GM23248 (cell line): ENCODE measurements at places on chromosomes 11 and 22. TPM values are rescaled to one million over a fixed set of nuclear protein-coding genes. Genes with fewer than 3 reads are reported as not detected.

Gene DYNC2H1
- 7.0 and 9.3 TPM in 2 replicates for polyA plus RNA-seq

GRCh38 chr11:79156031-79156430 is 284.8 kb downstream of the TENM4 start:
- H3K36me3 ChIP-seq, result no peaks in the 10 kb centered on the region
- H3K4me1 ChIP-seq, result no peaks in the 10 kb centered on the region
- H3K27ac ChIP-seq, result no peak overlapping the region
- H3K27me3 ChIP-seq, result no peaks in the 10 kb centered on the region
- no peak overlapping the region for H3K4me3 ChIP-seq

DNA sequence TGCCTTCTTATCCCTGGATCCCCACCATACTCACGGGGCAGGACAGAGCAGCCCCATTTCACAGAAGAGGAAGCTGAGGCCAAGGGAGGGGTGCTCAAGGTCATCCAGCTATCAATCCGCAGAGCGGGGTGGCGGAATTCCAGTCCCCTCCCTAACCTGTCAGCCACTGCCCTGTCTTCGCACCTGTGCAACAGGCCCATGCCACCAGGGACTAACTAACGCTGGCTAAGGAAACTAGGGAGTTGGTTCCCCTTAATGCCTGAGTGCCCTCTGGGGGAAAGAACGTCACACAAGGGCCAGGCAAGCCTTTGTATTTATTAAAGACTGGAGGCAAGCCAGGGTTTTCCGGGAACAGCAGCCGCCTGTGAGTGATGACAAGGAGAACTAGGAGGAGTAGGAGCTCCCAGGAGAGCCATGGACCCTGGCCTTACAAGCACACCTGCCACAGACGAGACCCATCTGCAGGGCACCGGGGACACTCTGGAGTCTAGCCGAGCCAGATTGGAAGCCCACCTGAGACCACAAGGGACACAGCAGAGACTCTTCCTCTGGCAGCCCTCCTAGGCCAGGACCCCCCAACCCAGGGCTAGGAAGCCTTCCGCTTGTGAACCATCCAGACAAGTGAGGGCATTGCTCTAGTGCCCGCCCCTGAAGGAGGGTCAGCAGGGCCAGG is 64.4 kb downstream of the MYH9 start:
- peak; percentile 82 for DNase-seq
- peak overlapping the region; percentile 90 for H3K27ac ChIP-seq
- peaks cover 33% of the 10 kb centered on the region for H3K4me1 ChIP-seq
- H3K27me3 ChIP-seq, result no peaks in the 10 kb centered on the region
- peaks cover 56% of the 10 kb centered on the region for H3K36me3 ChIP-seq
- H3K4me3 ChIP-seq, result no peak overlapping the region

DNA sequence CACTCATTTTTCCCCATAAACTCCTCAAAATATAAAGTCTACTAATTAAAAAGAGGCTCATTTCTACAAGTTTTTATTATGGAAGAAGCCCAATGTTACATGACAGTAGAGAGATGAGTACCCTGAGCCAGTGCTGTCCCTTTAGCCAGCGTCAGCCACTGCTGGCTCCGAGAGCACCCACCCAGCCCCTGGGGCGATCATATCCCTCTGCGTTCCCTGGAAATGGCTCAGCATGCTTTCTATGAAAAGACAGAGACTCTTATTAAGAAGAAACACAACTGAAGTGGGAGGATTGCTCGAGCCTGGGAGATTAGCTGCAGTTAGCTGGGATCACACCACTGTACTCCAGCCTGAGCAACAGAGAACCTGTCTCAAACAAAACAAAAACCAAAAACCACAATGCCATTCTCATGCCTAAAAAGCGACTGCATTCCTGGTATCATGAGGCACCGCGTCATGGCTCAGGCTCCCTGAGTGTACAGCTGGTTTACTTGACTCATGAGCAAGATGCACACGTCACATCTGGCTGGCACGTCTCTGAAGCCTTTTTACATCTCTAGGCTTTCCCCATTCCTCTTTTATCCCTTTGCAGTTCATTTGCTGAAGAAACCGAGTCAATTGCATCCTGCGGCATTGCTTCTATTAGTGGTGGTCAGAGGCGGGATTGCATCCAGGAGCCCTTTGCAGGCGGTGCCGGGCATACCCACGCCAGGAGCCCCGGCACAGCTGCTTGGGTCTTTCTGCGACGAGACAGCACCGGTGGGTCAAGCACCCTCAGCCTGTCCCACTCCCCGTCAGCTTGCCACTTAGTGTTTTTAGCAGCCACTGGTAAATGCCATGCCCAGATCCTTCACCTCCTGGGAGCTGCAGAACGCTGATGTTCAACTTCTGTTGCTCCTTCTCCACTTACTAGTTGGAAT is 119.9 kb downstream of the CTTN start:
- no peak overlapping the region for H3K4me3 ChIP-seq
- peaks cover 6% of the 10 kb centered on the region; the same call in 1 of the 2 replicates for H3K4me1 ChIP-seq
- peaks cover 7% of the 10 kb centered on the region; the same call in 1 of the 2 replicates for H3K27me3 ChIP-seq
- H3K27ac ChIP-seq, result 0 out of 2 replicates have a peak overlapping the region, but pooled peaks have one; percentile 3
- peak; percentile 93 for DNase-seq
- no peaks in the 10 kb centered on the region for H3K36me3 ChIP-seq

- DNase-seq, result no peak
- H3K4me3 ChIP-seq, result no peak overlapping the region
- no peak overlapping the region for H3K27ac ChIP-seq
- no peaks in the 10 kb centered on the region for H3K36me3 ChIP-seq
- no peaks in the 10 kb centered on the region for H3K27me3 ChIP-seq
Measured at GRCh38 chr11:20369826-20370225, 6.3 kb downstream of the HTATIP2 start.

DNA sequence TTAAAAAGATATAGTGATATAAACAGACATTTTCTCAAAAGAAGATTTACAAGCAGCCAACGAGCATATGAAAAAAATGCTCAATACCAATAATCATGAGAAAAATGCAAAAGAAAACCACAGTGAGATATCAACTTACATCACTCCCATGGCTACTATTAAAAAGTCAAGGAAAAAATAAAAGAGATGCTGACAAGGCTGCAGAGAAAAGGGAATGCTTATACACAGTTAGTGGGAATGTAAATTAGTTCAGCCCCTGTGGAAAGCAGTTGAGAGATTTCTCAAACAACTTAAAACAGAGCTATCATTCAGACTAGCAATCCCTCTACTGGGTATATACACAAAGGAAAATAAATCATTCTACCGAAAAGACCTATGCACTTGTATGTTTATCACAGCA is 97.1 kb upstream of the CARD18 start:
- no peak overlapping the region for H3K4me3 ChIP-seq
- peaks cover 14% of the 10 kb centered on the region; the same call in 1 of the 2 replicates for H3K4me1 ChIP-seq
- H3K36me3 ChIP-seq, result no peaks in the 10 kb centered on the region

DNA sequence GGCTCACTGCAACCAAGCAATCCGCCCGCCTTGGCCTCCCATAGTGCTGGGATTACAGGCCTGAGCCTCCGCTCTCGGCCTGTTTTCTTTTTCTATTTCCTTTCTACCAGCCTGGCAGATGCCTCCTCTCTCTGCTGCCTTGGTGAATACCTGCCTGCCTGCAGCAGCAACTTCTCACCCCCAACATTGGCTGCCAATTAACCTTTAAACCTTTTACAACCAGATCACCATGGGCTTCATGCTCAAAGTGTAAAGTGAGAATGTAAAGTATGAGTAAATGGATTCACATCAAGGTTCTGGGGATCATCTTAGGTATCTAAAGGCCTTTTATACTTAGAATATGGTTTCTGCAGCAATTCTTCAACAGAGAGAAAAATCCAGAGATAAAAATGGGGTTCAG is 13.0 kb upstream of the FCHSD2 start:
- no peak overlapping the region for H3K4me3 ChIP-seq
- H3K27me3 ChIP-seq, result no peaks in the 10 kb centered on the region
- no peak for DNase-seq
